ENCODE measurements at places on chromosomes 6 and 20. TPM values are rescaled to one million over a fixed set of nuclear protein-coding genes. Genes with fewer than 3 reads are reported as not detected.

DNA sequence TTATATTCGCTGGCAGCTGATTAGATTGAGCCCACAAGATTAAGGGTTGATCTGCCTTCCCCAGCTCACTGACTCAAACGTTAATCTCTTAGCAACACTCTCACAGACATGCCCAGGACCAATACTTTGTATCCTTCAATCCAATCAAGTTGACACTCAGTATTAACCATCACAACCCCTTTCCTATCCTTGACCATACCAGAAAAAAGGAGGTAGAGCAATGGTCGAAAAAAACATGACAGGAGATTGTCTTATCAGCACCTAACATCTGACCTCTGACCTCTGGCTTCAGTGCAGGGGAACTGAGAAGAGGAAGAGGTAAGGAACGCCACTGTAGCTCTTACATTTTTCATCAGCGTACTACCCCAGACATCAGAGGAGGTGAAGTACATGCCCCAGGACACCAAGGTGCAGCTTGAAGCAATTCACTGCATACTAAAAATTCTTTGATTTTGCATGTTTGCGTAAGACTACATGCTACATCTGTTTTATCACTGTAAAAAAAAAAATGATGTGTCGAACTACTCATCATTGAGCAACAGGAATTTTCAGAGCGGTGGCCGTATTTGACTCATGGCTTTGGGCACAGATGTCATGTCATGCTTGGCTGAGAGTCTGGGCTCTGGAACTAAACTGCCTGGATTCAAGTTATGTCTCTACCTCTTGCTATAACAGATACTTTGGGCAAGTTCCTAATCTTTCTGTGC lies 188.0 kb upstream of the TAB2 start:
- no peak for DNase-seq

- peak; percentile 43 for DNase-seq
Observed at GRCh38 chr6:16238963-16239797, 793 bp downstream of the GMPR start.

DNA sequence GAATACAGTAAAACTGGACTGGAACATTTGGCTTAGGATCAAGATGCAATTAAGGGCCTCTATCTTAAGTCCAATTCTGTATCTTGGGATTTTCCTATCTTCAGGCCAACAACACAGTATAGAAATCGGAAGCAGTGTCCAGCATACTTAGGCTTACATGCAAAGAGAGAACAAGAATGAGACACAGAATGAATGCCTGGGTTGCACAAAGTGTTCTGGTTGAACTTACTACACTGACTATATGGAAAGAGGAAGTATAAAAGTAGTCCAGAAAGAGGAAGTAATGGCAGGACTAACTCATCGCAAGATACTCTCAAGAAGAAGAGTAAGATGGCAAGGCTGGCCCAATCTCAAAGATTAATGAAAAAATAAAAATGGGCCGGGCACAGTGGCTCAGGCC lies 87.6 kb downstream of the BTBD9 start:
- no peak for DNase-seq

GRCh38 chr6:73250016-73250415 lies 13.0 kb downstream of the KHDC1 start:
- no peak for DNase-seq

GRCh38 chr6:3773678-3774298 lies 22.3 kb upstream of the PXDC1 start:
- DNase-seq: no peak

GRCh38 chr6:131250122-131250521 lies 114.9 kb downstream of the AKAP7 start:
- DNase-seq: peak; percentile 71

DNA sequence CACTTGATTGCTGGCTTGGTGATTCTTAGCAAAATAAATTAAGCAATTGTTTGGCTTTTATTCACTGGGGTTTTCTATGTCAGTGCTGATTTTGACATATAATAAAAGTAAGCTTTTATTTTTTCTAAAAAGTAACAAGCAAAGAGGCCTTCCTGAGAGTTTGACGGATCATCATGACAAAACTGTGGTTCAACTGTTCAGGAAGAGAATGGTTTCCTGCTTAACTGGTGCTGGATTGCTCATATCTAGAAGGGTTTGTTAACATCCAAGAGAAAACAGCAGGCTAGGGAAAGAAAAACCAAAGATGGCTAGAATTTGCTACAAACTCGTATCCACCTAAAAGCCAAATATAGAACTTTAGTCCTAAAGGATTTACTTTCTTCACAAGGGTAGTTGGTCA lies 21.2 kb downstream of the SERPINB1 start:
- DNase-seq: no peak

DNA sequence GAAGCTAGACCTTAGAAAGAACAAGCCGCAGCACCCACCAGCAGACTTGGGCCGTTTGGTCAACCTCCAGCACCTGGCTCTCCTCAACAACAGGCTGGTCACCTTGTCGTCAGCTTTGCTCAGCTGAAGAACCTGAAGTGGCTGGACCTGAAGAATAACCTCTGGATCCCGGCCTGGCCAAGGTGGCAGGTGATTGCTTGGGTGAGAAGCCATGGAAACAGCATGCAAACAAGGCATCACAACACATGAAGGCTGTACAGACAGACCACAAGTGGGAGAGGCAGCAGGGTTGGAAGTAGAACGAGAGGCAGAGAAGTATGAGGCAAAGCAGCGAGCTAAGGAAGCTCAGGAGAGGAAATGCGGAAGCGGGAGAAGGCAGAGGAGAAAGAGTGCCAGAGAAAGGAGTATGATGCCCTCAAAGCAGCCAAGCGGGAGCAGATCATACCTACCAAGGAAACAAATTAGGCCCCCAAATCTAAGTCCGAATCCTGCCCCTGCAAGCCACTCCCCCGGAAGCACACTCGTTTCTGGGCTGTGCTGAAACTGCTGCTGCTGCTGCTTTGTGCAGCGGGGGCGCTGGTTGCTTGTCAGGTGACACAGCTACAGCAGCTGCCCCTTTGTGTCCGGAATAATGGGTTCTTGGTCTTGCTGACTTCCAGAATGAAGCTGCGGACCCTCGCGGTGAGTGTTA lies 121.6 kb upstream of the LGSN start:
- DNase-seq: no peak

DLK2 gene
- 7.3 TPM for total RNA-seq

FILIP1 gene
- total RNA-seq: 4.5 TPM

SALL4 gene
- 0.16 TPM for total RNA-seq

CDH26 gene
- total RNA-seq: 1.4 TPM

FAM83D gene
- total RNA-seq: 1.7 TPM

TSPO2 gene
- not detected for total RNA-seq

CPNE5 gene
- total RNA-seq: 4.8 TPM
